ENCODE measurements at places on chromosomes 6 and 20. TPM values are rescaled to one million over a fixed set of nuclear protein-coding genes. Genes with fewer than 3 reads are reported as not detected.

DNA sequence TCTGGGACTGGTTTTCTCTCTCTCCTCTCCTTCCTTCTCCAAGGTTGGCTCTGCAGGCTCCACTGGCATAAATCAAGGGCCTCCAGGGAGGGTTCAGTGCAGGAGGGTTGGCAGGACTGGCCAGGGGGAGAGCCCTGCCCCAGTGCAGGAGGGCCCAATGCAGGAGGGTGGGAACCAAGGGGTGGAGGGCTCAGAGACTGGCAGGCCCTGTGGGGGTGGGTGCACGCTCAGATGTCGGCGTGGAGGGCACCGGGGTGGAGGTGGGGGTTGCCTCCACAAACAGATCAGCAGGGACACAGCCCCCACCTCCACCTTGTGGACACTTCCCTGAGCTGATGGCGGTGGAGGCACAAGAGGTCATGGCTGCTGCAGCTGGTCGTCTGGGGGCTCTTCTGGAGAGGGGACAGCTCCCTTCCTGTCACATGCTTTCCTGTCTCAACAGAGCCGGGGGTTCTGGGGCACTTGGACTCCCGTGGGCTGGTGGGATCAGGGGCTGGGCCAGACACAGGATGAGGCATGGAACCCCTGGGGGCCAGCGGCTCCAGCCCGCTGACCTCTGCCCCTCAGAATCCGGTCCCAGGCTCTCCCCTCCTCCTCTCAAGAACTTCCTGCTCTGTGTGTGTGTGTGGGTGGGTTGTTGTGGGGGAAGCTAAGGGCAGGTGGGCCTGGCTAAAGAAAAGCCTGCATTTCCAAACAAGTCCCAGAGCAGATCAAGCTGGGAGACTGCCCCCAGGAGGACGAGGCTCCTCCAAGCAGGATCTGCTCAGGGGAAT lies 2.7 kb upstream of the ABHD16B start:
- no peak for DNase-seq

GRCh38 chr6:93701526-93701925 lies 282.2 kb upstream of the EPHA7 start:
- DNase-seq, result no peak

The MRPL18 gene
- 94.2 TPM for total RNA-seq

The FOXQ1 gene
- total RNA-seq, result 11.3 TPM

Measured in esophagus squamous epithelium (tissue), 5 donors.